Naive B cell (primary cell): ENCODE measurements at places on chromosomes 5 and 9. TPM values are rescaled to one million over a fixed set of nuclear protein-coding genes. Genes with fewer than 3 reads are reported as not detected.

The MZB1 gene
- 86.9 TPM for polyA plus RNA-seq

The CDC20B gene
- not detected for polyA plus RNA-seq

The AIF1L gene
- not detected for polyA plus RNA-seq

The BTNL3 gene
- not detected for polyA plus RNA-seq

The DBH gene
- not detected for polyA plus RNA-seq

The LAMC3 gene
- not detected for polyA plus RNA-seq

The MAMDC2 gene
- not detected for polyA plus RNA-seq

The SPATA31E1 gene
- not detected for polyA plus RNA-seq

The WNT8A gene
- polyA plus RNA-seq, result not detected

The GFI1B gene
- polyA plus RNA-seq, result 1.4 TPM

The AKNA gene
- polyA plus RNA-seq, result 34.1 TPM

The ZBTB26 gene
- polyA plus RNA-seq, result 3.1 TPM

The MEIKIN gene
- not detected for polyA plus RNA-seq

The FBXW5 gene
- 53.4 TPM for polyA plus RNA-seq

The SLC46A2 gene
- 0.22 TPM for polyA plus RNA-seq

The AK8 gene
- 2.1 TPM for polyA plus RNA-seq

The FGF1 gene
- not detected for polyA plus RNA-seq

The HSPA5 gene
- 136 TPM for polyA plus RNA-seq

The ZNF454 gene
- polyA plus RNA-seq, result not detected

The IFNA21 gene
- not detected for polyA plus RNA-seq

The TPRN gene
- 0.86 TPM for polyA plus RNA-seq

The PCDHA1 gene
- not detected for polyA plus RNA-seq

The NDFIP1 gene
- polyA plus RNA-seq, result 20.7 TPM

The GTF3C4 gene
- 4.6 TPM for polyA plus RNA-seq

The SRP19 gene
- polyA plus RNA-seq, result 153 TPM

The PRSS3 gene
- polyA plus RNA-seq, result not detected

The HMCN2 gene
- not detected for polyA plus RNA-seq

The FLT4 gene
- not detected for polyA plus RNA-seq
